Activated CD4-positive, alpha-beta memory T cell treated with anti-CD3 and anti-CD28 coated beads for 36 hours (primary cell): ENCODE measurements at places on chromosomes 3 and 15. TPM values are rescaled to one million over a fixed set of nuclear protein-coding genes. Genes with fewer than 3 reads are reported as not detected.

The CLDN1 gene
- 0.07 TPM for total RNA-seq

DNA sequence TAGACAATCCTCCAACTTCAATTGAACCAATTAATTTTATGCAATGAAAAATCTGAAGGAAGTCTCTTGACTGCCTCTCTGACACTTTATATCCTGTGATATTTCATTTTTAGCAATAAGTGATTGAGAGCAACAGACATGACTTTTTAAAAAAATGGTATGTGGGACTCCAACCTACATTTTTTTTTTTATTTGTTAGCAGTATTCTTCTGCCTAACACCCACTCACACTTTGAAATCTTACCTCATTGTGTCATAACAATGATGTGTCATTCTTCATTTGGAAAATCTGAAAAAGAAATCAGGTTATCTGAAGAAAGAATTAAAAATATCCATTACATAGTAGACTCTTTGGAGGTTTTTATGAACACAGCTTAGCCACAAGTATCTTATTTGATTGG, 541.3 kb upstream of the KCNMB2 start:
- DNase-seq = no peak

- DNase-seq = no peak
These were observed 901.5 kb upstream of the SEMA6D start for GRCh38 chr15:46815765-46816164.

The AGBL1 gene
- 0.10 TPM for total RNA-seq
